ENCODE measurements at places on chromosomes 7 and 10.

DNA sequence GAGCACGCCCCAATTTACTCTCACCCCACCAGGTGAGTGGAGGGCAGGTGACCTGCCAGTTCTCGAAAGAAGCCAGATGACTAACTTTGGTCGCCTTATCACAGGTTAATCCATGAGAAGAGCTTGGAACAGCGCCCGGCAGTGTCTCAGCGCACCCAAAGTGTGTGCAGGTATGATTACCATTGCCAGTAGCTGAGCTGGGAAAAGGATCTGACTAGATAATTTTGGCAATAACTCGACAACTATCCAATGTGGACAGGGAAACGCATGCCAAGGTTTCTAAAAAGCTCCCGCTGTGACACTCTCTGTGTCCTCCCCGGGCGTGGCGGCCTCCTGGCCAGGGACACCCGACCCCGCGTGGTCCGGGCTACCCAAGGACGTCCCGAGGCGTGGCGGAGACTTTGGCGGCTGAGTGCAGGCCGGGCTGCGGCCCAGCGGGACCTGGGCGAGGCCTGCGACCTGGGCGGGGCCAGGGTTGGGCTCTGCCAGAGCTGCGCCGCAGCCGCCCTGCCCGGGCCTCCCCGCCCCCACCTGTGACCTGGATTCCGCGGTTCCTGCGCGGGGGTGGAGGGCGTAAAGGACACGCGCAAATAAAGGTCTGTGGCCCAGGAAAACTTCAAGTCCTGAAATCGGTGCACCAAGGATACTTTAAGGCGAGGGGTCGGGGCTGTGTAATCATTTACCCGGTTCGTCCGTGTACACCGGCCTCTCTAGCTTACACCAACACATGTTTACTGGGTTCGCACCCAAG lies 13.7 kb upstream of the WAPL start:
- no peak for DNase-seq

DNA sequence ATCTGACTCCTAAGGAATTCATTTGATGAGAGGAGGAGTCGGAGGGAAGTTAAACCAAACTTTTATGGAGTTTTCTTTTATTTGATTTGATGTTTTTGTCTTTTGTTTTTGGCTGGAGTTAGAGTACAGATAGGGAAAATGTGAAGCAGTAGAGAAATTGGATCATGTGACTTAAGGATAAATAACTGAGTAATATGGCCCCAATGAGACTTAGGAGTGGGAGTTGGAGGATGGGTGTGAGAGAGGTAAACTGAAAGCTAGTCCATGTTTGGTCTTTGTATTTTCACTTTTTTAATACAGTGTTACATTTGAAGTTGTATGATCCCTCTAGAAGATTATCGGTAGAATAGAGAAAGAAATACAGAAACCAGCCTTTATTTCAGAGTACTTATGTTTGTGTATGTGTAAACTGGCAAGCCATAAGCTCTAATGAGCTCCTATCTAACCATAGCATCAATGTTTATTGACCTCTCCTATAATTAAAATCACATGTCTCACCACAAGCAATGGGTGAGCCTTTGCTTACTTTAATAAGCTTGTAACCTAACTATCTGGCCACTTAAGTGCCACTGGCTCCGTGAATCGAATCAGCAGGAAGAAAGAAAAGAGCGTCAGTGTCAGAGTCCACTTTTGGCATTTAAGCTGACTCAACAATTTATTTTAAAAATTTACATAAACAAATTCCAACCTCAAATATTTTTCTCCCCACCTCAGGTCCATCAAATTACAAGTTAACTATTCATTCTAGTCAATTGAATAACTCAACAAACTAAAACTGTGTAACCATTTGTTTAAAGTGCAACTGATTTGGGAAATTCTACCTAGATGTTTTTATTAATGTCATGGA lies 113.8 kb downstream of the EPDR1 start:
- DNase-seq, result no peak

DNA sequence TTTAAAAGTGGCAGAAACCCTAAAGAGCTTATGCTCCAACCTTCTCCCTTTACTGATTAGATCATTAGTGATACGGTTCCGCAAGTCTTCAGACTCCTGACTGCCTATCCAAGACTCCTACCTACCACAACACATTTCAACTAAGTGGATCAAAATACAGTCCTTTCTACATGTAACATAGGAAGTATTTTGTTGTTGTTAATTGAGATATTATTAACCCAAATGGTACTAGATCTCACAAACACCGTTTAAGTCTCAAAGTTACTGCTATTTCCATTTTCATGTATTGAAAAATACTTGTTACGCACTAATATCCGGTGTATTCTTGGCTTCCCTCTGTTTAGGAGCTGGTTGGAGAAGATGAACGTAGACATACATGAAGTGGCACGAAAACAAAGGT lies 1.1 kb downstream of the FAM237B start:
- DNase-seq, result no peak

- DNase-seq, result no peak
Observed at GRCh38 chr10:85851325-85851724, 515.3 kb downstream of the GRID1 start.

DNA sequence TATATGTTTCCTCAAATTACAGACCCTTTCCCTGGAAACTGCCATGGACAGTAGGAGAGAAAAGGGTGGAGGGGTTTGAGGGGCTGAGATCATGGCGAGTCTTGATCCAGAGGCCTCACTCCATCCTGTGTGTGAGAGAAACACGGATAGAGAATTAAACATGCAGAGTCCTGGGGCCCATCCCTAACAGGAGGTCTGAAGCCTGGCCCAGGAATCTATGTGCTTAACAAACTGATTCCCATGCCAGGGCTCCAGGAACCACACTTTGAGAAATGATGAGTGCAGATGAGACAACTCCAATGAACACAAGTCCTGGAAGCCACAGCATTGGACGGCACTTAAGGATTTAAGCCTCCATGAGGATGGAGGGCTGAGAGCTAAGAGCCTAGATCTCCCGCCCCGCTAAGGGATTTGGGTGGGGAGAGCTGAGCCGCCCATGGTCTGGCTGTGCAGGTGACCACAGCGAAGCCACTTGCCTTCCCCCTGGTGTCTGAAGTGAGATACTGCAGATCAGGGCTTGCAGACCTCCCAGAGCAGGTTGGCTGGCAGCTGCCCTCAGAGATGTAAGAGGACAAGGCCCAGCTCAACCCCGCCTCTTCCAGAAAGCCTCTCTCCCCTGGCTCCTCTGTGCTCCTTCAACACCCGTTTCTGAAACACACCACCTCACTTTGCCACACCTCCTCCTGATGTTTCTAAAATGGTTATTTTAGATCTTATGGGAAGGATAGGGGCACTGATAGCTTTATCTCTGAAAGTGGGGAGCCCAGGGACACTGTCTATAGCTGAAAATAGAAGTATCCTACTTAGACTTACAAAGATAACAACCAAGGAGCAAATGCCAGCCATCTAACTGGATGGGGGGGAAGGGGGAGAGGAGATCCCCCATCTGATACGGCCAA lies 24.8 kb upstream of the EIF5AL1 start:
- no peak for DNase-seq

- DNase-seq, result no peak
Observed at GRCh38 chr10:132406181-132406580, 9.2 kb downstream of the PWWP2B start.

DNA sequence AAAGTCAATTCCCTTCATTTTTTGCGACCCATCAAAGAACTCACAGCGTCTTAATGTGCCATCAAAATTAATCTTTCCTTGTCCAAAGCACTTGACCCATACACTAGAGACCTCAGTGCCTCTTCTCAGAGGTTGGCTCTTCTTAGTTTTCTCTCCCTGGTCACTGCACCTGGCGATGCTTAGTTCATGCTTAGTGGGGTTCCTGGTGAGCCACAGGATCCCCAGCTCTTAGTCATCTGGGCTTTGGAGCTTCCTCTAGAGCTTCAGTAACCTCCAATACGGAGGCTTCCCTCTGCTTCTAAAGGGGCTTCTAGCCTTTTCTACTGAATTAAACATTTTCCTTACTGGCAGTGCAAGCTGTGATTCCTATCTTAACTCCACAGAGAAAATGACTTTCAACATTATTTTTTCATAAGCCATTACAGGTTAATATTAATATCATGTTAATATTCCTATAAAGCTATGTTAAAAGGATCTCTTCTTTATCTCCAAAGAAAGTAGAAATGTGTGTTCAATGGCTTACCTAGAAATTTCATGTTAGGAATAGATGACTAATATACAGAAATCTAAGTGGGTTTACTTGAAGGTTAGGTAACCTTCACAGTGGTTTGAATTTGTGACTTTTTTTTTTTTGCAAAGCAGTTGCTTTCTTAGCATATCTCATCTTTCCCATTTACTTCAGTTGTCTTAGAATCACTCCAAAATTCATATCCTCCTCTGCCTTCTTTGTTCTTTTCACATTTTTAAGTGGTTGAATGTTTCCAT lies 295.2 kb downstream of the CAMK1D start:
- DNase-seq, result peak; percentile 39

DNA sequence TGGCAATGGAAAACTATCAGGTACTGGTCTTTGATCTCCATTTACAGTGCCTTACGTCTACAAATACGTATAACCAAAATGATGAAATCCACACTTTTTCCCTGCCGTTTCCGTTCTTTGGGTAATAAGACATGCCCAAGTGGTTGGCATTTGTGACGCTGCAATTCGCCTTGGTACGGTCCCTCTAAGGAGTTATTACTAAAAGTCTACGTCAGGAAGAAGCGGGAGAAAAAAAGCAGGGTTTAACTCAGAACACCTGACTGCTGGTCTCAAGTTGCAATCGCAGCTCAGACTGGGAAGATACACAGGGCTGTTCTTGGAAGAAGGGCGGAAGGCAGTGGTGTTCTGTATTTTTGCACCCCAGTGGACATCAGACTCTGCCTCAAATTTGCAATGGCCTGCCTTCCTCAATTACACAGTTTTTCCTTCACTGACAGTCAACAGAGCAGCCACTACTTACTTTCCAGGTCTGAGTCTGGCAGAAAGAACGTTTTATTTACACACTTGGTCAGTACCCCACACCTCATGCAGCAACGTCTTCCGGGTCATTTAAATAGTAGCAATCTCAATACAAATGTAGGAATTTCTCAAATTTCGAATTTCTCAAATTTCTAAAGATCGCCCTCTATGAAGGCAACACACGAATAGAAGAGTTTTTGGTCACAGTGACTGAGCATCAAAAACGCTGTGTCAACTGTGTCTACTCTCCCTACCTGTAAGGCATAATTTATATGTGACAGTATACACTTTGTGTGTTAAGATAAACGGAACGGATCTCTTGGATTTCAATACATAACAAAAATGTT lies 2.1 kb downstream of the BAIAP2L1 start:
- DNase-seq, result no peak

DNA sequence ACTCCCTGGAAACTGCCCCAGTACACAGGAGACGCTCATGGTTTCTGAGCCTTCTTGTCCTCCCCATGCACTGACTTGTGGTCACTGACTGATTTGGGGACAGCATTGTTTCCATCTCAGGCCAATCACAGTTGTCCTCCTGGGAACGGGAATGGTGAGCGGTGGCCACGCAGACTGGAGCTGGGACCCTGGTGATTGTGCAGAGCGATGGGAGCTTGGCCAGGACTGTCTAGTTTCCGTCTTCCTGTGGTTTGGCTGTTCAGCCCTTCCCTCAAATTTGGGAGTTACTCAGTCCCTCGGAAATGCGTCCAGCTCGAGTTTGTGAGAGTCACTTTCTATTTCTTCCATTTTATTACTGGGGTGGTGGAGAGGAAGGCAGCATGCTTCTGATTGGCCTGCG lies 250.9 kb downstream of the ACTR3B start:
- no peak for DNase-seq

- DNase-seq, result no peak
Observed at GRCh38 chr10:130962240-130963051, 349.1 kb downstream of the TCERG1L start.

- no peak for DNase-seq
Observed at GRCh38 chr7:79421751-79422150, 31.7 kb downstream of the MAGI2 start.

DNA sequence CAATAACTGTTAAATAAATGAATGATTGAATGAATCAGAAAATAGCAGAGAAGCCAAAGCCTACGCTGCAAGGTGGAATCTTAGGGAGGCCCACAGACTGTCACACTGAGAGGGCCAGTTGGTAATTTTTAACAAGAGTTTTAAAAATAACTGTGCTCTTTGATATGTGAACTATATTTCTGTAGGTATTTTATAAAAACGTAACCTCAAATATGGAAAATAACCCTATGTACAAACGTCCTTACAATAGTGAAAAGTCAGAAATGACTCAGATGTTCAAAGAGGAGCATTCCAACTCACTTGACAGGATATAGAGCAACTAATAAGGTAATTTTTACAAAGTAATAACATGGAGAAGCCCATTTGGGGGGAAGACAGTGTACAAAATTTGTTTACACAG lies 18.9 kb upstream of the TMEM273 start:
- no peak for DNase-seq

DNA sequence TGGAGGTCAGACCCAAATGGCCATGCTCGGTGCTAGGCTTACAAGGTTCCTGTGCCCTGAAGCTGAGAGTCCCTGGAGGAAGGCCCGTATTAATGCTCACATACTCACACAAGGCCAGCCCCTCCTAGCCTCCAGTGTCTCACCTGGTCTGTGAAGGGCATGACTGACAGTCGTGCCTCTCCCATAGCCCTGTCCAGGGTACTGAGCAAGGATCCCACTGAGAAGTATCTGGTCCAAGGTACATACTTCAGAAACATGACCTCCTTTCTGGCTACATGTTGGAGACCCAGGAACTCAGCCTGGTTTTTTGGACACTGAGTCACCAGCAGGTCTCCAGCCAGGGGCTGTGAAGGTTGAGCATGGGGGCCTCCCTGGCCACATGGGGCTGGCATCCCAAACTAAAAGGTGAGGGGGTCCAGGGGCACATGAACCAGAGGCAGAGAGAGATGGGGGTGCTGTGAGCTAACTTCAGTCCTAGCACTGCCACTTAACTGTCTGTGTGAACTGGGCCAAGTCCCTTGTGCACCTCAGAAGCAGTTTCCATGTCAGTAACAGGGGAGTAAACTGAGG lies 17.6 kb upstream of the RASGEF1A start:
- no peak for DNase-seq

- DNase-seq, result no peak
Observed at GRCh38 chr10:70355051-70356021, 27.1 kb downstream of the LRRC20 start.

DNA sequence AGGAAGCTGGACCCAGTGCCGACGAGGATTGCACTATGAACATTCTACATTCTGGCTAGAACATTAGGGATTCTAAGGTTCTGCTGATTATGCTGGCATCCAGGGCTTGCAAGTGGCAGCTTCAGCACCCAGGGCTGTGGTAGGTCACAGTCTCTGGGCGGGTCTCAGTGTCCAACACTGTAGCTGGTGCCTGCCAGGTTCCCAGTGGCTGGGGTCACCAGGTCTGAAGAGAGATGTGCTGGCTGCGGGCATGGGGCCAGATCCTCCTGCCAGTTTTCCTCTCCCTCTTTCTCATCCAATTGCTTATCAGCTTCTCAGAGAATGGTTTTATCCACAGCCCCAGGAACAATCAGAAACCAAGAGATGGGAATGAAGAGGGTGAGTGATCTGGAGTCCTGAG lies at the start of gene PTTG1IP2:
Gene PTTG1IP2, plus strand, starts transcription at position 86 of the 400 bp plus-strand sequence. Its CDS starts 148 bp downstream, at position 234.
- DNase-seq, result no peak

DNA sequence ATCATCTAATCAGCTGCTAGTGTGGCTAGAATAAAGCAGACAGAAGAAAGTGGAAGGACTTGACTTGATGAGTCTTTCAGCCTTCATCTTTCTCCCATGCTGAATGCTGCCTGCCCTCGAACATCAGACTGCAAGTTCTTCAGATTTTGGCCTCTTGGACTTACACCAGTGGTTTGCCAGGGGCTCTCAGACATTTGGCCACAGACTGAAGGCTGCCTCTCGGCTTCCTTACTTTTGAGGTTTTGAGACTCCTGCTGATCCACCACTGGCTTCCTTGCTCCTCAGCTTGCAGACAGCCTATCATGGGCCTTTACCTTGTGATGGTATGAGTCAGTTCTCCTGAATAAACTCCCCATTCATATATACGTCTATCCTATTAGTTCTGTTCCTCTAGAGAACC lies 26.0 kb downstream of the PLPP4 start:
- no peak for DNase-seq
